GM19239 (cell line): ENCODE measurements at places on chromosomes 2 and 18.

DNA sequence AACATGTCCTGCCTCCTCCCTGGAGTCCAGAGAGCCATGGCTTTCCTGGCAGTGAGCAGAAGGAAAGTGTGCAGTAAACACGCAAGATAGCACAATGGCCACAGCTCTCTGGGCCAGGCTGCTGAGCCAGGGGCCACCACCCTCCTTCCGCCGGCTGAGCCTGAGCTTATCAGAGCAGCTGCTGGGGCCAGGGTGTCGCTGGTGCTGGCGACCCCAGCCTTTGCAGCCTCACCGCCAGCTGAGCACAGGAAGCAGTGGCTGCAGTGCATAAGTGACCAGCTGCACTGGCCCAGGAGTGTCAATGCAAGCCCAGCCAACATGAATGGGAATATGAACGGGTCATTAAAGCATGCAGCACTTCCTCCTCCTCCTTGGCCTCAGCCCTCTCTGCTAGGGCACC lies 172.0 kb downstream of the ZFP36L2 start:
- DNase-seq, result no peak

- DNase-seq, result no peak
Measured at GRCh38 chr18:34399892-34400291, 175.2 kb upstream of the NOL4 start.

DNA sequence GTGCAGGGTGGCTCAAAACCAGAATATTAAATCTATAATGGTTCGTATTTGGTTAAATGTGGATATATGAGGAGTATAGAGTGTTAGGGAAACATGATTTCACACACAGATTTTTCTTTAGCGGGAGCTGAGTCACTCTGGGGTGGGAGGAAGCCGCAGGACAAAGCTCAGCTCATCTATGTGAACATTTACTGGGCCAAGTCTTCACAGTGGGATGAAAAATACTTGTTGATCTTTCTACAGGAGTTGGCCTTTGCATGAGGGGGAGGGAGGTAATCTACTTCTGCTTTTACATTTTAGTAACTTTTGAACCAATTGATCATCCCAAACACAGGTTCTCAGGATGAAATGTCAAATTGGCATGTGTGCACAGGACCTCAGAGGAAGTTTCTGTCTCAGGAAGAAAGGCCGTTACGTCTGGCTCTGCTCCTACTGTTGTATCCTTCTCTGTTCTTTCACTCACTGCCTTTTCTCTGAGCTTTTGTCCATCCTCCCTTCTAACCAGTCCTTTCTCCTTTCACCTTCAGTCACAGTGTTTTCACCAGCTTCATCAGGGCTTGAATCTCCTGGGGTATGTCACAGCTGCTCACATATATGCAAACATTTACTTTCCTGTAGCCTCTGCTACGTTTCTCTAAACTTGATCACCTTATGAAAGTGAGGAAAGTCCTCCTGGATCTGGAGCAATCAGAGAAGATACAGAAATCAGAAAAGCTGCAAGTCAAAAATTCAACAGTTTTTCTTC lies 943.3 kb upstream of the FANCL start:
- no peak for DNase-seq

- DNase-seq, result no peak
Measured at GRCh38 chr2:226079671-226080181, 680.2 kb downstream of the NYAP2 start.

DNA sequence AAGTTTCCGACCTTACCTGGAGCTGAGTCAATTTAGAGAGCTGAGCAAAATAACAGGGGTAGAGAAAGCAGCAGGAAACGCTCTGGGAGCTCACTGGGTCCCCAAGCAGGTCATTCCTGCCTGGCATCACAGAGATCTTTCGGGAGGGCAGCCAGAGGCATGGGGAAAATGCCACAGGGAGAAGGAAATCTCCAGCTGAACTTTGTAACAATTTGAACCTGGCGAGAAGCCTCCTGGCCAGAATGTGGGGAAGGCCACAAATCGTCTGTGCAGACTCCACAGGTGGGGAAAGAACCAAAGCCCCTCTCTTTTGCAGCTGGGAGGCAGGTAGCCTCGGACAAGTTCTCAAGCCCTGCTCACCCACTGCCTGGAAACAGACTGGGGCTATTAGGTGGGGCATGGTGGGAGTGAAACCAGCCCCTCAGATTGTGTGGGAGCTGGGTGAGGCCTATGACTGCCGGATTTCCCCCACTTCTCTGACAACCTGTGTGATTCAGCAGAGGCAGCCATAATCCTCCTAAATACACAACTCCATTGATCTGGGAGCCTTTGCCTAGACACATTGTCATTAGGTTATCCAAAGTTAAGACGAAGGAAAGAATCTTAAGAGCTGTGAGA lies 53.9 kb downstream of the INO80D start:
- no peak for DNase-seq

- no peak for DNase-seq
Measured at GRCh38 chr2:4915357-4915756, 776.8 kb upstream of the SOX11 start.

DNA sequence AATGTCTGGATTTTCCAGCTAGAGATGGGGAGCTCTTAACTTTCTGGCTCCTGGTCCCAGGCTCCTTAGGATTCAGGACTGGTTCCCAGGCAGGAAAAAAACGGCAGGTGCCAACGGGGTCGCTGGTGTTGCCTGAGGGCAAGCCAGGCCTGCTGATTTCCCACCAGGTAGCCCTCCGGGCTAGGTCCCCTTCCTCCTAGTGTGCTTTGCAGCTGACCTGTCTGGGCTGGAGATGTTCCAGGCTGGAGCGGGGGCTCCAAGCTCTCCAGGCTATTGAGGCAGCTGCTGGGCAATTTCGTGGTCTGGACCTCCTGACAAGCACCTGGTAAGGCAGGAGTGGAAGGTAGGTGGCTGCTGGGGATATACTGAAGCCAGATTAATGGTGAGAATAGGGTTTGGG lies 2.0 kb upstream of the MRPL53 start:
- DNase-seq, result no peak

DNA sequence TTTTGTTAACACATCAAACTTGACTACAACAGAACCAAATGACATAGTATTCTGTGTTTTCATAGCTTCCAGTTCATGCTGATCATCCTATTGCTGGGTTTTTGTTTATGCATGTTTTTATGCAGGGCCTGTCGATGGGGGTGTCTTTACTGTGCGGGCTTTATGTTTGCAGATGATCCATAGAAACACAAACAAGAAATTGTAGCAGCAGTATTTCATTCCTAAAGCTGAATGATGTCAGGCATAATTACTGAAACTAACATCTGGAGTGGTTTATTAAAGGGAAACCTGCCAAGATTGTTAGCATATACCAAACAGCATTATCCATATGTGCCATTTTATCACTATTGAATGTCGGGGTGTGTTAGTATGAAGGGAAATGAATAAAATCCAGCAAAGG lies 129.7 kb downstream of the PTPRM start:
- no peak for DNase-seq

DNA sequence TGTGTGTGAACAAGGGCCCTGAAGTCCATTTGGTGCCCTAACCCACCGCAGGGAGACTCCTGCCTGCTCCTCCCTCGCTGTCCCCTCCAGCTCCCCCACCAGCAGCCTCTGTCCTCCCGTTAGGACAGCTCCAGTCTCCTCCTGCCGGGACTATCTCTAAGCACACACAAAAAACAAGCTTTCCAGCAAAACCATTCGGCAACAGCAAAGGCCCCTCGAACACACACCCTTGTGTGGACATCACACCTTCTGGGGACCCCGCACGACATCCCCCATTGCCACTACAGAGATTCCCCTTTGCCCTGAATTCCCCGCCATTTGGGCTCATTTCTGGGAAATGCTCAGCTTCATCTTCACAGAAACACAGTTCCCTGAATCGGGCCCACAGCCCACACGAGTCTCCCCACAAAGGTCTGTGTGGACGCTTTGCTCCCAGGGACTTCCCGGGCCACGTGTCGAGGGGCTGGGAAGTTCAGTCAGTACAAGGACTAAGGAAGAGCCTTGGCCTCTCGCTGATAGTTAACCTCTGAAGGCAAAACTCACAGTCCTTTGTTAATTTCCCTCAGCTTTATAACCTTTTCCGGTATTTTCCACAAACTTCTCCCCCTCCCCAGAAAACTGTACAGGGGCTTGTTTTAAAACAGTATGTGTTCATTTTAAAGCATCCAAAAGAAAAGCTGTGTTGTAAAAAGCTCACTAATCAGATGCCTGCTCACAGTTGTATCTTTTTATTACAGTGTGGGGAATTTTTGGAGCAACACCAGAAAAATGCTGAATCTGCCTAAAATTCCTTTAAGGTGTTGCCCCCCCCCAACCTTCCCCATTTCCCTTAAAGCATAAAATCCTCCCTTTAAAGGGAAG lies 25.9 kb downstream of the SMAD7 start:
- DNase-seq, result no peak

GRCh38 chr2:22690096-22690495 lies 694.9 kb upstream of the KLHL29 start:
- no peak for DNase-seq

GRCh38 chr2:100786297-100786658 lies 33.7 kb upstream of the NPAS2 start:
- no peak for DNase-seq

DNA sequence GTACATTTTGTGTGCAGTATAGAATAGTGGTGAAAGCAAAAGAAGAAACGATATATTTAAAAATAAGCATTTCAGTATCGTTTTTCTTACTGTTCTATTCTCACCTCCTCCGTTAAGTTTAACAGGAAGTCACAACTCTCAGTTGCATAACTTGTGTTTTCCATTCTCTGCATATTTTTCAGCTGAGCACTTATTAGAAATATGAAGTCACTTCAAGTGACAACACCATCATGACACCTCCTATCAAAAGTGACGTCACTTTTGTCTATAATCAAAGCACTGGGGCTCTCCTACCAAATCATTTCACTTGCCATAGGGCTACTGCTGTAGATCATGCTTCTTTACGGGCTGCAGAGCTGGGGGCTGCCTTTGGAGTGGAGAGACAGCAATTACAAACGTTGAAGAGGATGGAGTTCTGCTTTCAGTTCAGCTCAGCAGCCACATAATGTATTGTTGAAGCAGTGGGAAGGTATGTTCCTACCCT lies 36.3 kb downstream of the STAT4 start:
- DNase-seq, result peak; percentile 28

- DNase-seq, result no peak
Measured at GRCh38 chr2:99431587-99432275, 58.1 kb downstream of the REV1 start.

DNA sequence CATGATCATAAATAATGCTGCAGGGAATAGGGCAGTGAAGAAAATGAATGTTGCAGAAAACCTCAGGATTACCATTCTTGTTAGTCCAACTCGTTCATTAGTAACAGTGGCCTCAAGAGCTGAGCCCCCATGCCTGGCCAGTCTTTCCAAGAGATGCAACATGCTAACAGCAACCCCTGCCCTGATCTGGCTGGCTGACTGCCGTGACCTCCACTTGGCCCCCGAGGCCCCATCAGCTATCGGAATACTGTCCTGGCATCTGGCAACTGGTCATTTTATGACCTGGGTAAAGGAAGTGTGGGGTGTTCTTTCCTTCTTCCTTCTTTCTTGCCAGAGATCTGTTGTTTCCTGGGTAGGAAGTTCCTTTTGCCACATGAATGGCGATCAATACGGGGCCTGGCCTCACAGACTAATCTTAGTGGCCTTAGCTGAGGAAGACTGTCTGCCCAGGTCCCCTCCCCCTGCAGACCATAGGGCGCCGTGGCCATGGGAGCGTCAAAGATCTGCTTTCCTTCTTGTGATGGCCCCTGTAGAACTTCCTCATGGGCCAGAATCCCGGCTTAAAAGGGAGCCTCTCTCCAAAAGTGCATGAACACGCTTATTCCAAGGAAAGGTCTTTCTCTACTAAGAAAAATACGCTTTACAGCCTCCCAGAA lies 10.6 kb upstream of the TRABD2A start:
- DNase-seq, result no peak

DNA sequence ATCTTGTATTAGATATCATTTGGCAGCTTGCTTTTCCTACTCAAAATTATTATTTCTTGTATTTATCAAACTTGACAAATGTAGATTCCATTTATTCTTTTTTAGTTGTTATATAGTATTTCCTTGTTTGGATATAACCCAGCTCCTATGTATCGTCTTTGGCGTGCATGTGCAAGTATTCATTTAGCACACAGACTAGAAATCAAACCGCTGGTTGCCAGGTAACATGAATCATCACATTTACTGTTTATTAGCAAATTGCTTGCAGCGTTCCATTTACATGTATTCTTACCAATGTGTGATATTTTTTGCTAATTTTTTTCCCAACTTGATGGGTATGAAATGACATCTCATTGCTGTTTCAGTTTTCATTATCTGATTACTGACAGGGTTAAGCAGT lies 2089.7 kb upstream of the CELF4 start:
- no peak for DNase-seq

- no peak for DNase-seq
Measured at GRCh38 chr2:173021939-173022371, 53.7 kb upstream of the MAP3K20 start.

GRCh38 chr18:32920796-32921787 lies 148.3 kb upstream of the KLHL14 start:
- no peak for DNase-seq

DNA sequence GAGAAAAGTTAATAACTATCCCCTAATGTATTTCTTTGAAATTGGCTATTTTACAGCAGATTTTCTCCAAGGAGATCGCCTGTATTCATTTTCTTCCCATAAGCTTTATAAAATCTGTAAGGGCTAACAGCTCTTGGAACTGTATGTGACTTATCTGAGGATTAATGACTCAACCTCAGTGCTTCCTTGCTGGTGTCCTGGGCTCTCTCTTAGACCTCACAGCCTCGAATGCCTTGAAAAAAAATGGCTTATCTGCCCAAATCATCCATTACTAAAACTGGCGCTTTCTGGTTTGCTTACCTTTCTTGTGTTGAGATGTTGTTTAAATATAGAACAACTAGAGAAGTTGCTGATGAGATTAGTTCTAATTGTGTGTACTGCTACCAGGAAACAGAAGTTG lies 713.6 kb downstream of the SLC4A3 start:
- no peak for DNase-seq

DNA sequence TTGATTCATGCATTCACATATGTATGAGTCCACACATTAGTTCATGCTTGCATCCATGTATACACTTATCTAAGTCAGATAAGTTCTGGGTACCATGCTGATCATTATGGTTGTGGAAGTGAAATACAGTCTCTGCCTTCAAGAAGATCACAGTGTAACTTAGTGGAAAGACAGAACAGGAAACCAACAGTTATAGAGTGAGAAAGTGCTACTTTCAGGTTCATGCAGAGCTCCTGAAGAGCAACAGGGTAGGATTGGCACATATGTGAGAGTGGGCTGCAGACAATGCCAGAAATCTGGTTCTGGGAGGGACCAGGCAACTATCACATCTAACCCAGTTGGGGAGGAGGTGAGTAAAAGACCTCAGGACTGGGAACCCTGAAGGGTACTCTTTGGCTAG lies 35.4 kb upstream of the PGAP1 start:
- DNase-seq, result peak; percentile 21

DNA sequence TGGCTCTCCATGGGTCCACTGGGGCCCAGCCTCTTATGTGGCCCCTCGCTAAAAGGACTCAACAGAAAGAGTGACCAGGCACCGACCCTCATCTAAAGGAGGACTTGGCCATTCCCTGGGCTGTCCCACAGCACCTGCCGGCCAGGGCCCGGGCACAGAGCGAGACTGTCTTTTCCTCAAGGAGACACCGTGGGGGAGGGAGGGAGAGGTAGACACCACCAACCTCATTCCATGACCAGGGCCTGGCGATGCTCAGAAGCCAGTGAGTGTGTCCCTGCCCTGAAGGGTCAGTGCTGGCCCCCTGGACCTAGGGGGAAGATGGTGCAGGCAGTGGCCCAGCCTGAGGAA lies 39.8 kb upstream of the ALPP start:
- DNase-seq, result no peak
